ENCODE measurements at places on chromosomes 3 and 15. TPM values are rescaled to one million over a fixed set of nuclear protein-coding genes. Genes with fewer than 3 reads are reported as not detected.

KIF9 gene
- total RNA-seq = 3.6 TPM

UBA7 gene
- total RNA-seq = 91.7 TPM

GP5 gene
- 0.26 TPM for total RNA-seq

SLC12A1 gene
- not detected for total RNA-seq

SH2D7 gene
- not detected for total RNA-seq

TGM4 gene
- not detected for total RNA-seq

ATP10A gene
- 48.0 TPM for total RNA-seq

ACOX2 gene
- not detected for total RNA-seq

KIF15 gene
- total RNA-seq = 26.5 TPM

AGBL1 gene
- total RNA-seq = not detected

GOLGA8Q gene
- total RNA-seq = not detected

AP3B2 gene
- not detected for total RNA-seq

CEMIP gene
- not detected for total RNA-seq

GMNC gene
- not detected for total RNA-seq

SNAPC5 gene
- 33.5 TPM for total RNA-seq

TMCO5A gene
- not detected for total RNA-seq

EPB42 gene
- total RNA-seq = not detected

PLA2G4F gene
- total RNA-seq = not detected

SKOR1 gene
- 0.09 TPM for total RNA-seq

OXSM gene
- 13.3 TPM for total RNA-seq

ECE2 gene
- total RNA-seq = not detected

GHSR gene
- not detected for total RNA-seq

Data from activated CD4-positive, alpha-beta T cell treated with anti-CD3 and anti-CD28 coated beads, Interleukin-2, amount 10 ng/mL, durations not matched to agents 24 days and 14 days (primary cell).